NCI-H526 (cell line): ENCODE measurements at places on chromosomes 3 and 15.

GRCh38 chr3:136495213-136495612, 245.1 kb downstream of the PCCB start:
- no peak for DNase-seq

- DNase-seq: no peak
Observed at GRCh38 chr3:42192334-42193200, 73.4 kb downstream of the CCK start.

DNA sequence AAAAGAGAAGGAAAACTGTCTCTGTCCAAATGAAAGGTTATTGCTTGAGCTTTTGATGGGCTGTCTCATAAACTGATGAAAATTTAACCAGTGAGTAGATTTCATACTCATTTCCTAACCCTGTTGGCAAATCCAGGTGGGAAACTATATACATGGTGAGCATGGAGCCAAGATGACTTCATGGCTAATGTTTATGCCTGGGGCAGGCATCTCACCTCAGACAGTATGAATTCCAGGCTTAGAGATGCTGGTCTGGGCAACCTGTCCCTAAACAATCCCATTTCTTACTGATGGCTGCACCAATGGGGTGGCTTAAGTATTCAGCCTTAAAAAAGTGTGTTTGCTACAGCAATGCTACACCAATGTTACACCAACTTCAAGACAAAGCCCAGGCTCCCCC, 58.1 kb downstream of the SLTM start:
- DNase-seq: no peak

DNA sequence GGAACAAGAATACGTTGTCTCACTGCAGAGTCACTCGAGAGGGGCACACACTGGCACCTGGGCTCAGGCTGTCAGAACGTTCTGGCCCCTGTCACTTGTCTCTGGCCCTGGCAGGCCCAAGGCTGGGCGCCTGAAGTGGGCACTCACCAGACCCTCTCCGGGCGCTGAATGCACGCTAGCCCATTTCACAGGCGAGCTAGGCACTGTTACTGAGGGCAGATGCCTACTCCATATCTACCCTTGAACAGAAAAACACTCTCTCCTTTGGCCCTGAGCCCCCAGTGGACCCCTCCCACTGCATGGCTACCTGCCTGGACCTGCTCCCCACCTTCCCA, 42.3 kb upstream of the IQSEC1 start:
- no peak for DNase-seq

- DNase-seq: peak; percentile 81
Observed at GRCh38 chr3:158918008-158918407, 116.2 kb downstream of the MFSD1 start.

DNA sequence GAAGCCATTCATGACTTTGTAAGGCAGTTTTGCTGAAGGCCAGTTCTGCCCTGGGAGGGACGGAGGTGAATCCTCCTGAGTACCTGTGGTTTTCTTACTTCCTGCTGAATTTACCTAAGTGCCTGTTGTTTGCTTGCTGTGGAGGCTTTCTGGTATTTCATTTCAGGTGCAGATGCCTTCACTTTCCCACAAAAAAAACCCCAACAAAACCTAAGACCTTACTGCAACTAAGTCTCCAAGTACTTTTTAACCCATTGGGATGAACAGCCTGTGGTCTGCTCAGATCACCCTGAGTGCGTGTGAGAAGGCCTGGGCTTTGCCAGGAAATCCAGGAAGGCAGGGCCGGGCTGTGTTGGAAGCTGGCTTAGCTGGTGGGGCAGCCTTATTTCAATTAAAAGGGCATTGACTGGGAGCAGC, 65.3 kb downstream of the IGF1R start:
- DNase-seq: peak; percentile 10

- DNase-seq: no peak
Observed at GRCh38 chr3:197137751-197138150, 108.1 kb upstream of the MELTF start.

- DNase-seq: no peak
Observed at GRCh38 chr3:128324911-128325592, 141.6 kb downstream of the DNAJB8 start.
